Bladder microvascular endothelial cell (primary cell): ENCODE measurements at places on chromosomes 2 and 18. TPM values are rescaled to one million over a fixed set of nuclear protein-coding genes. Genes with fewer than 3 reads are reported as not detected.

Gene CDH2
- 4.7 and 17.4 TPM in 2 replicates for total RNA-seq

Gene LYPD1
- total RNA-seq, result 0.65 and 3.1 TPM in 2 replicates

Gene MAP2
- total RNA-seq, result 5.0 and 11.3 TPM in 2 replicates

Gene UPP2
- not detected in 2 replicates for total RNA-seq

Gene NT5DC4
- not detected in 2 replicates for total RNA-seq

Gene RNF152
- 22.8 and 123 TPM in 2 replicates for total RNA-seq

Gene CNTNAP5
- total RNA-seq, result under 0.01 TPM in 1 of 2 replicates, not detected in the other

Gene TCF23
- not detected in 2 replicates for total RNA-seq

Gene SERPINB13
- not detected in 2 replicates for total RNA-seq

Gene AFF3
- total RNA-seq, result under 0.01 and 0.19 TPM in 2 replicates

Gene LIMS3
- total RNA-seq, result 4.4 and 69.0 TPM in 2 replicates

Gene STARD6
- not detected in 2 replicates for total RNA-seq

Gene WDSUB1
- total RNA-seq, result 3.7 and 7.9 TPM in 2 replicates

Gene CD207
- total RNA-seq, result 0.16 TPM in 1 of 2 replicates, not detected in the other

Gene VPS54
- 12.8 and 25.2 TPM in 2 replicates for total RNA-seq

Gene FAM124B
- total RNA-seq, result 64.1 and 147 TPM in 2 replicates

Gene SERPINB8
- 10.4 and 13.9 TPM in 2 replicates for total RNA-seq

Gene GCG
- total RNA-seq, result not detected in 2 replicates

Gene ADAM23
- total RNA-seq, result 1.1 and 3.2 TPM in 2 replicates

Gene MARCHF4
- total RNA-seq, result 3.2 and 5.7 TPM in 2 replicates

Gene HSBP1L1
- total RNA-seq, result 4.5 and 7.1 TPM in 2 replicates

Gene POTEC
- not detected in 2 replicates for total RNA-seq

Gene COL4A3
- total RNA-seq, result not detected in 2 replicates

Gene THSD7B
- total RNA-seq, result not detected in 2 replicates

Gene MYL1
- not detected in 2 replicates for total RNA-seq

Gene CROCC2
- not detected in 2 replicates for total RNA-seq

Gene CERKL
- total RNA-seq, result not detected in 2 replicates

Gene PFN4
- total RNA-seq, result 0.19 and 0.32 TPM in 2 replicates

Gene OTOS
- not detected in 2 replicates for total RNA-seq

Gene RAX
- total RNA-seq, result not detected in 2 replicates

Gene MAP3K19
- total RNA-seq, result not detected in 2 replicates

Gene SIX2
- under 0.01 TPM in 1 of 2 replicates, not detected in the other for total RNA-seq

Gene EMX1
- total RNA-seq, result not detected in 2 replicates

Gene STEAP3
- total RNA-seq, result 2.9 and 8.6 TPM in 2 replicates

Gene CCDC74B
- total RNA-seq, result 0.65 and 0.94 TPM in 2 replicates

Gene CKAP2L
- total RNA-seq, result 3.8 and 4.5 TPM in 2 replicates

Gene ACVR1C
- under 0.01 TPM in 1 of 2 replicates, not detected in the other for total RNA-seq

Gene MDH1B
- total RNA-seq, result 0.16 and 0.19 TPM in 2 replicates

Gene CCDC85A
- total RNA-seq, result 10.3 and 20.9 TPM in 2 replicates

Gene RAD51AP2
- total RNA-seq, result not detected in 2 replicates

Gene HPCAL1
- total RNA-seq, result 48.4 and 61.9 TPM in 2 replicates

Gene FZD7
- 0.16 and 0.25 TPM in 2 replicates for total RNA-seq

Gene ALPG
- not detected in 2 replicates for total RNA-seq

Gene ACOXL
- total RNA-seq, result 0.06 TPM in 1 of 2 replicates, not detected in the other

Gene NCK2
- 31.7 and 93.1 TPM in 2 replicates for total RNA-seq

Gene BOLL
- not detected in 2 replicates for total RNA-seq

Gene LCT
- total RNA-seq, result under 0.01 TPM in 1 of 2 replicates, not detected in the other

Gene RTP5
- not detected in 2 replicates for total RNA-seq

Gene C2orf76
- 5.0 and 13.0 TPM in 2 replicates for total RNA-seq

Gene LAPTM4A
- 76.3 and 170 TPM in 2 replicates for total RNA-seq

Gene EPHA4
- total RNA-seq, result 10.4 and 12.8 TPM in 2 replicates

Gene CXCR4
- total RNA-seq, result 83.7 and 130 TPM in 2 replicates

Gene ARL5A
- 29.6 and 168 TPM in 2 replicates for total RNA-seq

Gene ACMSD
- not detected in 2 replicates for total RNA-seq

Gene ALLC
- total RNA-seq, result not detected in 2 replicates

Gene DPYSL5
- not detected in 2 replicates for total RNA-seq
